Central memory CD4-positive, alpha-beta T cell (primary cell): ENCODE measurements at places on chromosomes 4 and X.

- DNase-seq, result no peak
These were observed 5.2 kb downstream of the TLR3 start for GRCh38 chr4:186074189-186074588.

DNA sequence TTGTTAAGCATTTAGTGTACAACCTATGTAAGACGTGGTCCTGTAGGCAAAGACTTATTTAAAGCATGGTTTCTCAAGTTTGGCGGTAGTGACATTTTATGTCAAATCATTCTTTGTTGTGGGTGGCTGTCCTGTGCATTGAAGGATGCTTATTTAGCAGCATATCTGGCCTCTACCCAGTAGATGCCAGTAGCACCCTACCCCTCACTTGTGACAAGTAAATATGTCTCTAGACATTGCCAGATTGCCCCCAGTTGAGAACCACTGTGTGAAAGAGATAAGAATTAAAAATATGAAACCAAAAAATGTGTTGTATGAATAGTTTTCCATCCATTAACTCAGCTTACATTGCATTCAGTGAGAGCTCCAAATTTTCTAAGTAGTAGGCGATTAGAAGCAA lies 25.5 kb downstream of the MMAA start:
- no peak for DNase-seq

GRCh38 chr4:2672700-2673099 lies 83.4 kb downstream of the TNIP2 start:
- DNase-seq, result no peak

GRCh38 chr4:83197555-83198235 lies 83.2 kb upstream of the PLAC8 start:
- no peak for DNase-seq

- DNase-seq, result peak; percentile 35
These were observed 607.1 kb upstream of the DIPK2B start for GRCh38 chrX:45807572-45808425.

GRCh38 chrX:102837847-102838246 lies 99.2 kb upstream of the RAB40AL start:
- no peak for DNase-seq

GRCh38 chr4:120830204-120830603 lies 92.3 kb downstream of the PRDM5 start:
- no peak for DNase-seq

DNA sequence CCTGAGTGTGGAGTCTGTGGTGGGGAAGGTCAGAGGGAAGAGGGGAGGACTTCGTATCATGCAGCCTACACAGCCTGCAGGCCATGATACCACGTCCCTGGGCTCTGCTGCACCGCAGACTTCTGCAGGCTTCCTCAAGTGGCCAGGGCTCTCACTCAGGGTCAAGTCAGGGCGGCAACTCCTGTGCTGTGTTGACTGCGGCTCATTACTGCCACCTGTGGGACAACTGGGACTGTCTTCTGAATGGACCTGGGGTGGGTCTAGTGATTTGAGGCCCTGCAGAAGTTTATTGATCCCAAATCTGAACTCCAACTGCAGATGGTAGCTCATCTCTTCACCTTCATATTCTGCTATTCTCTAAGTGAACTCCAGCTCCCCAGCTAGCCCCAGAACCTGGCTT lies 167.1 kb downstream of the NSUN7 start:
- no peak for DNase-seq

DNA sequence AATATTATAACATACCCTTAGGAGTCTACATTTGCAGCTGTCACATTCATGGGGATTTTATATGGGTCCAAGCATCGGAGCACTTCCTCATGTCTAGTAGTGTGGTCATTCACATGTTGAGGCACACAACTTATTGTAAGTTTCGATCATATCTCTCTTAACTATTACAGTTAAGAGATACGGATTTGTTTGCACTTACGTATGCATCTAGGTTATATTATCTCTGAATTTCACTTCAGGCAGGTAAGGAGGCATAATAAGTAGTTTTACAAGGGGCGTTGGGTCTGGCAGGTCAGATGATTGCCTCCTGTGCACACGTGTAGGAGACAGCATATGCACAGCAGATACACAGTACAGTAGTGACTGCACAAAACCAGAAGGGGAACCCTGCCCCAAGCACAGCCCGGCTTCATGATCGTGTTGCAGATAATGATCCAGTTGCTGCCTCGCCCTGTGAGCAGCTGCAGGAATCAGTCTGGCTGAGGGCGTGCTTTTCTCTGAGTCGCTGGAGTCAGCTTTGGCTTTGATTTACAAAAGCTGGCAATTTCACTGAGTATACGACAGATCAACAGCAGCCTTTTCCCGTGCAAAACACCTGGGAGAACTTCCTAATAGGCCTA lies 302.9 kb upstream of the GATB start:
- DNase-seq, result peak; percentile 56

- no peak for DNase-seq
These were observed 131.9 kb upstream of the SMIM31 start for GRCh38 chr4:164621886-164622521.

DNA sequence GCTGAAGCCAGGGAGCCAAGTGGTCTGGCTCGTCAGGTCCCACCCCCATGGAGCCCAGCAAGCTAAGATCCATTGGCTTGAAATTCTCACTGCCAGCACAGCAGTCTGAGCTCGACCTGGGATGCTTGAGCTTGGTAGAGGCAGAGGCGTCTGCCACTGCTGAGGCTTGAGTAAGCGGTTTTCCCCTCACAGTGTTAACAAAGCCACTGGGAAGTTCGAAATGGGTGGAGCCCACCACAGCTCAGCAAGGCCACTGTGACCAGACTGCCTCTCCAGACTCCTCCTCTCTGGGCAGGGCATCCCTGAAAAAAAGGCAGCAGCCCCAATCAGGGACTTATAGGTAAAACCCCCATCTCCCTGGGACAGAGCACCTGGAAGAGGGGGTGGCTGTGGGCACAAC lies 353.8 kb downstream of the NAP1L3 start:
- no peak for DNase-seq

GRCh38 chr4:68250151-68250930 lies 4.8 kb upstream of the TMPRSS11B start:
- no peak for DNase-seq

DNA sequence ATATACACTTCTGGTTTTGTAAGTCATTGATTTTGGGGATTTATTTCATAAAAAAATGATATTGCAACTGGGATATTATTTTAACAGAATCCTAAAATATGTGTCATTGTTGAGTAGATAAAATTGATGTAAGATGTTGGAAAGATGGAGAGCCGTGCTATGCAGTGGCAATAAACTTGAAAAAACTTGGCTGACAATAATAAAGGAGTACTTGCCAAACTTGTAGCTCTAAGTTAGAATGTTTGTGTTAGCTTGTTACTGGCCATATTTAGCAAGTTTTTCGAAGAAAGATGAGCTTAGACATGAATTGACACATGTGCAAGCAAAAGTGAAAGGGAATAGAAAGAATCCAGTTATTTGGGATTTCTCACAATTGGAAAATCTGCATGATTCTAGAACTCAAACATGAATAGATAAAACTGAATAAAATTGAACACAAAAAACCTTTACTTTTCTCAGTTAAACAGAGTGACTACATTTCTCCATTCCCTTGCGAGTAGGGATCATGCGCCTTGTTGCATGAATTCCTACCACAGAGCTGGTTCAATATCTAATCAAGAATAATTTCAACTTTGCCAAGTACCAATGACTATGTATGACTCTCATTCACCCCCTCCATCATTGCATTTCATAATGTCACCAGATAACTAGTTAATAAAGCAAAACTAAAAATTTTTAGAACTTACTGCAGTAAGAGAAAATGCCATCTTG lies 327.8 kb downstream of the CAMK2D start:
- DNase-seq, result no peak

- no peak for DNase-seq
These were observed 21.4 kb upstream of the PPP2R2C start for GRCh38 chr4:6493658-6494304.

DNA sequence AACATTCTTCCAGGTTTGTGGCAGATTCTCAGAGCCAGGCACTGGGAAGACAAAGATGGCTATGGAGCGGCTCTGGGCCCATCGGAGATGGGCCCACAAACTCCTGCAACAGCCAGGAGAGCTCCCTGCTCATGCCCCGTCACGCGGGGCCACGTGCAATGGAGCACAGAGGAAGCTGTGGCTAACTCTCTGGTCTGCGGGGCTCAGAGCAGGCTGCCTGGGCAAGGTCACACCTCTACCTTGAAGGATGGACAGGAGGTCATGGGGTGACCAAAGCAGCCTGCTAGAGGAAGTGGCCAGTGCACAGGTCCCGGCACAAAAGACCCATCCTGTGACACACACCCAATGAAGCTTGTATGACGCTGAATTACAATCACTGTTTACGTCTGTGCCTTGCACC lies 45.2 kb downstream of the C4orf50 start:
- DNase-seq, result no peak

GRCh38 chr4:70556856-70557255 lies 35.2 kb upstream of the AMBN start:
- DNase-seq, result no peak

- DNase-seq, result no peak
These were observed 176.9 kb upstream of the ARHGAP24 start for GRCh38 chr4:85298037-85298436.

GRCh38 chr4:7327341-7327885 lies 107.3 kb downstream of the PSAPL1 start:
- DNase-seq, result no peak

DNA sequence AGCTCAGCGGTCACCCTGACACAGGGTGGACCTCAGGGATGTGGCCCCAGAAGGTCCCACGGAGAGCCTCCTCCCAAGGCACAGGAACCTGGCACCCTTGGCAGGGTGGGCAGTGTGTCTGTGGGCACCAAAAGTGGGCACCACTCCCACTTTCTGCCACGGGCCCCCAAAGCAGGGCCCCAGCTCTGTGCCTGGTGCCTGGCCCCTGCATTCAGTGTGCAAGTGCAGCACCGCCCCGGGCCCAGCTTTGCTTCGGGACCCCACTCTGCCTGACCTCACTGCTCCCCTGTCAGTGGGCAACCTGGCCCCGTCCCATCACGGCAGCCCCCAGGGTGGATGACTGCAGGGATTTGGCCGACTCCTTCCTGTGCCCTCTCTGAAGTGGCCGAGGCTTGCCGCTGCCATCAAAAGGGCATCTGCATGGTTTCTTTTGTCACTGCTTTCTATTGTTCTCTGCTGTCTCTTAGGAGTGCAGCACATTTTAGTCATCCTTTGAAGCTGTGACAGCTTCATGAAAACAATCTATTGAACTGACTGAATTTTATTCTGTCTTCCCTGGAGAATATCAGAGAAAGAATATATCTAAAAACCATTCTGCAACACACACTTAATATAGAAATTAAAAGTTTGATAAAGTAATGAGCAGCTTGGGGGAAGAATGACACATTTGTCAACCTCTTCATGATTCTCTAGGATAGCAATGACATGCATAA lies 302.4 kb downstream of the FAM47B start:
- no peak for DNase-seq

DNA sequence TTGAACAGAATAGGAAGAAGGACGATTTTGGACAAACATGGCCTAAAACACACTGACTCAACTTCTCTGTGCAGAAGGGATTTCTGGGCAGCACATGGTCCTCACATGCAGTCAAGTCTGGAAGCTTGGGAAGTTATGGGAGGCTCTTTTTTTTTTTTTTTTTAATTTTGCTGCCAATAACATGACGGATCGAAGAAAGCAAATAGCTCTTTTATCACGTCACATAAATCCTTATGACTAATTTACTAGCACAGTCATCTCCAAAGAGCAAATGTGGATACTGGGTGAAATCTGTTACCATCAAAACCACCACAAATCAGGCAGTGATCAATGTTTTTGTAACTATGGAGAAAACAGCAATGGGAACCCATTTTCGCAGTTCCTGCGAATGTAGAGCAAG lies 193.3 kb upstream of the FAM9B start:
- DNase-seq, result no peak

- no peak for DNase-seq
These were observed 65.8 kb downstream of the BCOR start for GRCh38 chrX:40031911-40032310.

DNA sequence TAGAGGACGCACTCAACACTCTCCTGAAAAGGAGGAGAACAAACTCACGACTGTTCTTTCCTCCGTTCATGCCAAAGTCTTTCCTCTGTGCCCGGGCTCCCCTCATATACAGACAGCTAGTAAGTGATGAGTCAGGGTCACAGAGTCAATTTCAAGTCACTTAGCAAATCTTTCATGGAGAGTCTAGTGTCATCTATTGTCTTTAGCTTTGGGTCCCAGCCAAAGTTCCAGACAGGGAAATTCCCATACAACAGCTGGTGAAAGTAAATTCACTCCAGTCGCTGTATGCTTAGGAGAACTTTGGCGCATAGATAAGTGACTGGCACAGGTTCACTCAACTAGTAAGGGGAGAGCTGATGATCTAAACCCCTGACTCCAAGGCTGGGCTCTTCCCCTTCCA lies 226.5 kb downstream of the MID1 start:
- DNase-seq, result no peak

DNA sequence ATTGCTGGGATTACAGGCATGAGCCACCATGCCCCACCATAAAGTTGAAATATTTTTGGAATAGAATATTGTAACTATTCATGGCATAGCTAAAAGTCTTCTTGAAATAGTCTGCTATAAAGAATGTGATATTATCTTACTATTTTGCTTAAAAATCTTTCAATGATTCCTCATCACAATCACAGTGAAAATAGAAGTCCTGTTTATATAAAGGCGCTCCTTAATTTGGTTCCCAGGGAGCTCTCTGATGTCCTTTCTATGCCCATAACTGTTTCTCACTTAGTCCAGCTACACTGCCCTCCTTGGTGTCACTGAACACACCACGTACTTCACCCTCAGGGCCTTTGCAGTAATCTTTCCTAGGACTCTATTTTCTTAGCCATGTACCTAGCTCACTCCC lies 331.7 kb upstream of the GIMD1 start:
- no peak for DNase-seq

DNA sequence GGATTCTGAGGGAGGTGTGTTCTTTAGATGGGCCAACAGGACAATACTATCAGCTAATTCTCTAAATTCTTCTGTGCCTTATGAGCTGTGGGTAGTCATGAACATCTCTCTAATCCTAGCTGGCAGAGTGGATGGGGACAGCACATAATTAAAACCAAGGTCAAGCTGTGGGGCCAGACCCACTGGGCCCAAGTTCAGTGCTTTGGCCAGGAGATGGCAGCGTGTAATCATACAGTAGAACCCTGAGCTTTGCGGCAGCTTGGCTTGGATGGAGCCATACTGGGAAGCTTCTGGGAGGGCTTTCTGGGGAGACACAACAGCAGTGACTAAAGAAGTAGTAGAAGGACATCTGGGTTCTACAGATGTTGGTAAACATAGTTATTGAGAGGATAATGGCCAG lies 140.3 kb upstream of the CXCL13 start:
- DNase-seq, result no peak

DNA sequence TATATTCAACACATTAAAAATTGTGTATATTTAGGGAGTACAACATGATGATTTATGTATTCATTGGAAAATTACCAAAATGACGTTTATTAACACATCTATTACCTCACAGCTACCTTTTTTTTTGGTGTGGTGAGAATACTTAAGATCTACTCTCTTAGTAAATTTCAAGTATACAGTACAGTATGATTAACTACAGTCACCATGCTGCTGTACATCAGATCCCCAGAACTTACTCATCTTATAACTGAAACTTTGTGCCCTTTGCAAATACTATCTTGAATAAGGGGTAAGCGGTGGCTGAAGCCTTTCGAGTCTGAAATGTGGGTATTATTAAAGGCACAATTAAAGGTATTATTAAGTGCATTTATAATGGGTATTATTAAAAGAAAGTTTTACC lies 976 bp downstream of the PHKA1 start:
- no peak for DNase-seq

GRCh38 chr4:100306018-100306417 lies 115.8 kb upstream of the DDIT4L start:
- no peak for DNase-seq

GRCh38 chr4:2923141-2923551 lies 40.1 kb downstream of the NOP14 start:
- DNase-seq, result no peak
